ENCODE measurements at places on chromosomes 11 and 22. TPM values are rescaled to one million over a fixed set of nuclear protein-coding genes. Genes with fewer than 3 reads are reported as not detected.

Gene SLC25A18
- total RNA-seq = not detected

Gene AGBL2
- total RNA-seq = 2.6 TPM

Gene MMP11
- total RNA-seq = 1.6 TPM

Gene TMEM109
- total RNA-seq = 144 TPM

Gene CDC42EP1
- total RNA-seq = 0.31 TPM

Gene MDK
- total RNA-seq = 1.2 TPM

Gene PLEKHA7
- total RNA-seq = 5.3 TPM

Gene LSP1
- total RNA-seq = 226 TPM

Gene C11orf86
- not detected for total RNA-seq

DNA sequence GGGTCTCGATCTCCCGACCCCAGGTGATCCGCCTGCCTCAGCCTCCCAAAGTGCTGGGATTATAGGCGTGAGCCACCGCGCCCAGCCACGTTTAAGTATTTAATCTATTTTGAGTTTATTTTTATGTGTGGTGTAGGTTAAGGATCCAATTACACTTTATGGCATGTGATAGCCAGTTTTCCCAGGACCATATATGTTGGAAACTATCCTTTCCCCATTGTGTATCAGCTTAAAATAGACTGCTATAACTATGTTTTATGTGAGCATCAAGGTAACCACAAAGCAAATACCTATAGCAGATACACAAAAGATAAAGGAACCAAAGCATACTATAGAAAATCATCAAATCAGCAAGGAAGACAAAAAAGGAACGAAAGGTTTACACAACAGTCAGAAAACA is 42.4 kb downstream of the TTC28 start:
- DNase-seq = no peak
- no peaks in the 10 kb centered on the region for H3K4me1 ChIP-seq
- H3K27ac ChIP-seq = no peak overlapping the region
- H3K4me3 ChIP-seq = no peak overlapping the region
- peaks cover 5% of the 10 kb centered on the region for H3K27me3 ChIP-seq

- no peak overlapping the region for H3K27ac ChIP-seq
- no peak overlapping the region for H3K4me3 ChIP-seq
- no peak for DNase-seq
Observed at GRCh38 chr22:35746248-35746647, 28.6 kb downstream of the APOL5 start.

GRCh38 chr11:32033491-32033890 is 57.4 kb upstream of the RCN1 start:
- H3K27me3 ChIP-seq = no peaks in the 10 kb centered on the region
- H3K36me3 ChIP-seq = no peaks in the 10 kb centered on the region
- no peak for DNase-seq
- no peaks in the 10 kb centered on the region for H3K4me1 ChIP-seq
- H3K27ac ChIP-seq = no peak overlapping the region
- H3K4me3 ChIP-seq = no peak overlapping the region

DNA sequence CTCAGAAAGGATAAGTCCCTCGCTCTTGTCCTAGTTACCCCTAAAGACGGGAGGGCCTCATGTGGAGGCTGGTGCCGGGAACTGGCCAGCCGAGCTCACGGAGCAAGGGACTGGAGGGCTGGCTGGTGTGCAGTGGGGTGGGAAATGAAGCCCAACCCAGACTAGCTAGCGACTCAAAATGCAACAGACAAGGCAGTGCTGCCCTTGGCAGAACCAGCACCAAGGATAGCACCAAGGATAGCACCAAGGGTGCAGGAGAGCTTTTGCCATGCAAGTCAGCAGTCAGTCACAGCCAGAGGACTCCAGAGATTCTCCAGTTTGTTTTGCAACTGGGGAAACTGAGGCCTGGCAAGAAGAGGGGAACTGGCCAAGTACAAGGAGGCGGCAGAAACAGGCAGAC is 6.5 kb upstream of the BATF2 start:
- H3K27me3 ChIP-seq = no peaks in the 10 kb centered on the region
- no peak for DNase-seq
- H3K4me1 ChIP-seq = peaks cover 9% of the 10 kb centered on the region
- no peak overlapping the region for H3K27ac ChIP-seq
- no peaks in the 10 kb centered on the region for H3K36me3 ChIP-seq
- no peak overlapping the region for H3K4me3 ChIP-seq

GRCh38 chr11:2709429-2709828 is 9.6 kb upstream of the KCNQ1OT1 start:
- H3K36me3 ChIP-seq = no peaks in the 10 kb centered on the region
- no peaks in the 10 kb centered on the region for H3K27me3 ChIP-seq
- no peak overlapping the region for H3K4me3 ChIP-seq
- H3K27ac ChIP-seq = no peak overlapping the region
- DNase-seq = no peak

DNA sequence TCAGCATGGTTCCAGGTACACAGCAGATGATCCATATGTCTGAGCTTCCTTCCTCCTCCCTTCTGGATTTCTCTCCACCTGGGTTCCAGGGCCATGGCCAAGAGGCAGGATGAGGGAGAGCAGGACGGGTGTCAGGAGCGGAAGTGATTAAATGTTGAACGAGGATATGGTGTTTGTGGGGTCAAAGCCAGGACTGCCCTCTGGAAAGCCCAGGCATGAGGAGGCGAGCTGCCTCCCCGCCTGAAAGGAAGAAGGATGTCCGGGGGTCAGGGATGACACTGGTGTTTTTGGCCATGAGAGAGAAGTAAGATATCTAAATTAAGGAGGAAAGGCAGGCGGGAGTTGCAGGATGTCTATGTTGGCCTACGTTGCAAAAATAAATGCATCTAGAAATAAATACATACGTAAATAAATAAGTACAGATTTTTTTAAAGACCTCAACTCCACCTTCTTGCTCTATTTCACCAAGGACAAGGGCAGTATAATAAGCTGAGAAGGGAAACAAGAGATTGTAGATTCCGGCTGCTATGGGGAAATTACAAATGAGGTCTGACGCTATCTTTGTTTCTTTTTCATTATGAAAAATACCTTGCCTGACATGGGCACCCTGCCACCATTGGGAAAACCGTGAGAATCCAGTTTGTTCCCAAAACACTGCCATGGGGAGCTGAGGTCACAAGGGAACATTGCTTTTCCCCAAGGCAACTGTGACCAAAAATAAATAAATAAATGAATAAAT is 27.6 kb upstream of the LIPT2 start:
- DNase-seq = no peak
- H3K27me3 ChIP-seq = no peaks in the 10 kb centered on the region
- no peak overlapping the region for H3K27ac ChIP-seq
- H3K4me1 ChIP-seq = no peaks in the 10 kb centered on the region
